ENCODE measurements at places on chromosomes 5 and 9.

GRCh38 chr5:178441486-178442270 lies 148.5 kb downstream of the COL23A1 start:
- no peak for DNase-seq

GRCh38 chr9:93011114-93011513 lies 47.4 kb upstream of the SUSD3 start:
- DNase-seq: no peak

DNA sequence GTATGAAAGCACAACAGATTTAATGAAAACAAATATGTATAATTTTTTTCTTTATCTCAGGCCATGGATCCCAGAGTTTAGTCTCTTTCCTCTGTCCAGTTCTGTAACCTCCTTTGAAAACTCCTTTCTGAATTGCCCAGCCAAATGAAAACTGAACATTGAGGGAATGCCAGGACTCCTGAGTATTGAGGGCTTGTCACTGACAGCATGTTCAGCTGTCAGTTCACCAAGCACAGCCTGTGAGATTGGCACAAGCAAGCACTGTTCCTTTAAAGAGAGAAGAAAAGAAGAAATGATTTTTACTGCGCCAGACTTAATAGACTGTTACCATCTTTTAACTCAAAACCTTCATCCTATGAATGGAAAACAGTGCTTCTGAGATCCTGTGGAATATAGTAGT lies 27.3 kb downstream of the TTC1 start:
- no peak for DNase-seq

GRCh38 chr9:87464992-87465378 lies 32.7 kb upstream of the DAPK1 start:
- DNase-seq: no peak

GRCh38 chr5:10366310-10367272 lies 13.1 kb downstream of the MARCHF6 start:
- DNase-seq: no peak
